ENCODE measurements at places on chromosomes 7 and 10. TPM values are rescaled to one million over a fixed set of nuclear protein-coding genes. Genes with fewer than 3 reads are reported as not detected.

- H3K4me3 ChIP-seq, result no peak overlapping the region
- no peak for DNase-seq
- H3K36me3 ChIP-seq, result no peaks in the 10 kb centered on the region
- peaks cover 37% of the 10 kb centered on the region for H3K27me3 ChIP-seq
- peaks cover 18% of the 10 kb centered on the region for H3K4me1 ChIP-seq
These were observed 24.3 kb downstream of the PRLHR start for GRCh38 chr10:118571123-118571522.

DNA sequence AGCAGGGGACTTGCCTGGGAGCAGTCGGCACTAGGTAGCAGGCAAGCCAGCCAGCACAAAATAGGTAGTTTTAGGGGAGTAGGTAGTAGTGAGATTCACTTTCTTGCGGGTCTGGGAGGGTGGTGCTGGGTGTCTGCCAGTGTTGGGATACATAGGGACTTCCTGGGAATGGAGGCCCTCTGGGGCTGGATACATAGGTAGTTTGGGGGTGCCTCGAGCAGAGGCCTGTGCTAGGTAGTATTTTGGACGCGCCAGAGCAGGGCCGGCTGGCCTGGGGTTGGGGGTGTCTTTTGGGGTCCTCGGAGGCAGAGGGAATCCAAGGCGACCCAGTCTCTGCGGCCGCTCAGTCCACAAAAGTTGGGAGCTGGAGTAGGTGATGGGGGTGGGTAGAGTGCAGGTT, 2.0 kb upstream of the HOXA3 start:
- DNase-seq, result no peak
- H3K27ac ChIP-seq, result no peak overlapping the region
- no peaks in the 10 kb centered on the region for H3K36me3 ChIP-seq
- H3K4me3 ChIP-seq, result no peak overlapping the region
- peaks cover 45% of the 10 kb centered on the region for H3K4me1 ChIP-seq

DNA sequence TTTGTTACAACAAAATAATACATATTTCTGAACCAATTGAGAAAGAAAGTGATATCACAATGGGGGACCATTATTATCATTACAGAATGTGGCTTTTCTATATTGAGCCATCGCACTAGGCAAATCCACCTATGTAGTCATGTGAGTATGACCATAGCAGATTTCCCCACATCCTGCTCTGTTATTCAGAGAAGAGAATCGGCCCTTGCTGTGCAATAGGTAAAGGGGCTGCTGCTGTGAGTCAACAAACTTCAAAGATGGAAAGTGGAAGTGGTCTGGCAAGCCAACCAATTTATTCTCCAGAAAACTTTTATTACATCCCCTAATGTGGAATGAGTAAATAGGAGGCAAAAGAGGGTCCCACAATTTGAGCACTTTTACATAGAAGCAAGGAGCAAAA, 573.4 kb downstream of the ETV1 start:
- H3K27ac ChIP-seq, result no peak overlapping the region
- H3K27me3 ChIP-seq, result no peaks in the 10 kb centered on the region
- H3K36me3 ChIP-seq, result no peaks in the 10 kb centered on the region
- peaks cover 7% of the 10 kb centered on the region for H3K4me1 ChIP-seq
- H3K4me3 ChIP-seq, result no peak overlapping the region
- no peak for DNase-seq

MSS51 gene
- 5.9 TPM for total RNA-seq

GRCh38 chr7:74429153-74429747, 24.5 kb upstream of the GTF2IRD1 start:
- no peak for DNase-seq
- no peak overlapping the region for H3K27ac ChIP-seq
- H3K27me3 ChIP-seq, result no peaks in the 10 kb centered on the region
- H3K4me3 ChIP-seq, result no peak overlapping the region
- no peaks in the 10 kb centered on the region for H3K4me1 ChIP-seq

- peak overlapping the region; percentile 11 for H3K27ac ChIP-seq
- no peaks in the 10 kb centered on the region for H3K27me3 ChIP-seq
- DNase-seq, result peak; percentile 7
- no peak overlapping the region for H3K4me3 ChIP-seq
- peaks cover 30% of the 10 kb centered on the region for H3K36me3 ChIP-seq
These were observed 28.2 kb downstream of the ZCCHC24 start for GRCh38 chr10:79417266-79417665.

GRCh38 chr7:96547371-96547811, 162.3 kb downstream of the SEM1 start:
- no peaks in the 10 kb centered on the region for H3K36me3 ChIP-seq
- no peaks in the 10 kb centered on the region for H3K27me3 ChIP-seq
- no peak overlapping the region for H3K4me3 ChIP-seq
- no peaks in the 10 kb centered on the region for H3K4me1 ChIP-seq

C10orf90 gene
- not detected for total RNA-seq

DNA sequence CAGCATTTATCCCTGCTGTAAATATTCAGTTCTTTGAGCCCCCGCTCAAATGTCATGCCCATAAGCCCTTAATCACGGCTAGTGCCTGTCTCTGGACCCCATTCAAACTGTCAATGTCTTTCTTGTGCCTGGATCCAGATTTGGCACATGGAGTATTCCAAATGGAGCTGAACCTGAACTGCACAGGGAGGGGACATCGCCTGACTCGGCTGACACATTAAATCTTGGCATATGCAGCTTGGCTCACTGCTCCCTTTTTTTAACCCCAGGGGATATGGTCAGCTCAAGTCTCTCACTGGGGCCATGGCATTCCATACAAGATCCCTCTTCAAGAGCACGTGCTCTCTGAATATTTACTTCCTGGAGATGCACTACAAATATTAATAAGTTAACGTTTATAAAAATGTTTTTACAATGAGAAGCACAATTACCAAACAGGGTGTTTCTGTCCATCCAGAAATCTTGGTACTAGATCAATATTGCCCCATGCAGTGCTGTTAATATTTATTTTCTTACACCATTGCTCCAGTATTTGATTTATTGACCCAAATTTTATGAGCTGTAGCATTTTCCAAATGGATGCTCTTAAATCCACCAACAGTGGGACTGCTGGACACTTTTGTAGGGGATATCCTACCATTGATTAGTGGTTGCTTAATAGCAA, 57.4 kb downstream of the FGFR2 start:
- H3K4me1 ChIP-seq, result no peaks in the 10 kb centered on the region
- no peak for DNase-seq
- peaks cover 10% of the 10 kb centered on the region for H3K27me3 ChIP-seq

TMEM140 gene
- total RNA-seq, result 23.3 TPM

DNA sequence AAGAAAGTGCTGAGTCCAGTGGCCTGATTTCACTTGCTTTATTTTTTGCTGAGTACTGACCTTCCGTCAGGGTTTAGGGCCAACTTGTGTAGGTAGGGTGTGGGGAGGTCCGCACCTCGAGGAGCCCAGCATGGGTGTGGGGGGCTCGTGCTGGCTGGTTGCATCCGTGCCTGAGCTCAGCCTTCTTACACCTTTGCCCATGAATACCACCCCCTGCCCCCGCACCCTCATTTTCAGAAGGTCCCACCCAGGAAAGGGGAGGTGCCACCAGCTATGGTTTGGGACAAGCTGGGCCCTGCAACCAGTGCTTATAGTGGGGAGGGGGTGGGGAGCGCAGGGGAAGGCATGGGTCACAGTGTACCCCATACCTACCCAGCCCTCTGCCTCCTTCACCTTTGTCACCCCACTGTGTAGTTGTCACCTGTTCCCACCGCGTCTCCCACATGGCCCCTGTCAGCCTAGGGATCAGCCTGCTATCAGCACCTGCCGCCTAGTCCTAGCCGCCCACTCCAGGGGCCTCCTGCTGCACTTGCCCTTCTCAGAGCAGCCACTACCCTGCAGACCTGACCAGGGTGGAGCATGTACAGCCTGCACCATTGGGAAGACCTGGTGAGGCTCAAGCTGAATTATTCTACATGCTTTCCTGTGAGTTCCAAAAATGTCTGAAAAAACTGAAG, 146.2 kb upstream of the RET start:
- no peaks in the 10 kb centered on the region for H3K36me3 ChIP-seq
- DNase-seq, result no peak
- no peak overlapping the region for H3K27ac ChIP-seq
- H3K4me3 ChIP-seq, result no peak overlapping the region
- peaks cover 100% of the 10 kb centered on the region for H3K27me3 ChIP-seq

DUSP5 gene
- 15.0 TPM for total RNA-seq

NPTX2 gene
- 2.3 TPM for total RNA-seq

DNA sequence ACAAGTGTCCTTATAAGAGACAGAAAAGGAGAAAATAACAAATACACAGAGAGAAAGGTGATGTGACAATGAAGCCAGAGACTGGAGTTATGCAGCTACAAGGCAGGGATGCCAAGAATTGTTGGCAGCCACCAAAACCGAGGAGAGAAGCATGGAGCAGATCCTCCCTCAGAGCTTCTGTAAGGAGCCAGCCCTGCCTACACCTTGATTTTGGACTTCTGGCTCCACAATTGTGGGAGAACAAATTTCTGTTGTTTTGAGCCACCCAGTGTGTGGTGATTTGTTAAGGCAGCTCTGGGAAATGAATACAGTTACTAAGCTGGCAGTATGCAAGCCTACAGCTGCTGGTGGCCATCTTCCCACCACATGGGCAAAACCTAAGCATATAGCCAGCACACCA, 163.6 kb downstream of the GRM8 start:
- H3K27me3 ChIP-seq, result no peaks in the 10 kb centered on the region
- no peak for DNase-seq
- no peaks in the 10 kb centered on the region for H3K36me3 ChIP-seq
- H3K27ac ChIP-seq, result no peak overlapping the region
- H3K4me3 ChIP-seq, result no peak overlapping the region

FAS gene
- 3.7 TPM for total RNA-seq
